Activated naive CD4-positive, alpha-beta T cell treated with anti-CD3 and anti-CD28 coated beads, Interleukin-2, amount 50 U/mL, for 72 hours (primary cell): ENCODE measurements at places on chromosomes 5 and 9. TPM values are rescaled to one million over a fixed set of nuclear protein-coding genes. Genes with fewer than 3 reads are reported as not detected.

The HAPLN1 gene
- total RNA-seq: not detected

The TAF11L4 gene
- total RNA-seq: not detected

The SLC9A3 gene
- total RNA-seq: 1.6 TPM

The GNA14 gene
- 0.59 TPM for total RNA-seq

The TAS2R1 gene
- total RNA-seq: not detected

The MYO10 gene
- 0.11 TPM for total RNA-seq

The CCDC69 gene
- total RNA-seq: 21.0 TPM

The SOX30 gene
- not detected for total RNA-seq

The RNF180 gene
- total RNA-seq: not detected

The PCDHGB2 gene
- total RNA-seq: 0.20 TPM

The C9 gene
- total RNA-seq: not detected

The C1QTNF2 gene
- not detected for total RNA-seq

The GFI1B gene
- total RNA-seq: not detected

The SLC46A2 gene
- total RNA-seq: not detected

The PTPN3 gene
- 0.80 TPM for total RNA-seq

The CCDC192 gene
- not detected for total RNA-seq

The TLX3 gene
- not detected for total RNA-seq

The PCDHB14 gene
- total RNA-seq: not detected

The ENTREP1 gene
- total RNA-seq: not detected

The GPR150 gene
- 0.74 TPM for total RNA-seq

The SLC34A3 gene
- 0.12 TPM for total RNA-seq

The FANCG gene
- total RNA-seq: 114 TPM

The GMCL2 gene
- total RNA-seq: not detected

The CCDC171 gene
- total RNA-seq: 5.8 TPM

The PRRX2 gene
- not detected for total RNA-seq

The AGTPBP1 gene
- 51.6 TPM for total RNA-seq

The FLT4 gene
- total RNA-seq: 2.6 TPM

The TMEM232 gene
- 0.25 TPM for total RNA-seq

The PARP8 gene
- total RNA-seq: 29.9 TPM

The DNAH5 gene
- total RNA-seq: not detected

The ITGA1 gene
- 6.0 TPM for total RNA-seq

The ACTBL2 gene
- total RNA-seq: not detected

The DIAPH1 gene
- 184 TPM for total RNA-seq
